ENCODE measurements at places on chromosomes 16 and 17.

DNA sequence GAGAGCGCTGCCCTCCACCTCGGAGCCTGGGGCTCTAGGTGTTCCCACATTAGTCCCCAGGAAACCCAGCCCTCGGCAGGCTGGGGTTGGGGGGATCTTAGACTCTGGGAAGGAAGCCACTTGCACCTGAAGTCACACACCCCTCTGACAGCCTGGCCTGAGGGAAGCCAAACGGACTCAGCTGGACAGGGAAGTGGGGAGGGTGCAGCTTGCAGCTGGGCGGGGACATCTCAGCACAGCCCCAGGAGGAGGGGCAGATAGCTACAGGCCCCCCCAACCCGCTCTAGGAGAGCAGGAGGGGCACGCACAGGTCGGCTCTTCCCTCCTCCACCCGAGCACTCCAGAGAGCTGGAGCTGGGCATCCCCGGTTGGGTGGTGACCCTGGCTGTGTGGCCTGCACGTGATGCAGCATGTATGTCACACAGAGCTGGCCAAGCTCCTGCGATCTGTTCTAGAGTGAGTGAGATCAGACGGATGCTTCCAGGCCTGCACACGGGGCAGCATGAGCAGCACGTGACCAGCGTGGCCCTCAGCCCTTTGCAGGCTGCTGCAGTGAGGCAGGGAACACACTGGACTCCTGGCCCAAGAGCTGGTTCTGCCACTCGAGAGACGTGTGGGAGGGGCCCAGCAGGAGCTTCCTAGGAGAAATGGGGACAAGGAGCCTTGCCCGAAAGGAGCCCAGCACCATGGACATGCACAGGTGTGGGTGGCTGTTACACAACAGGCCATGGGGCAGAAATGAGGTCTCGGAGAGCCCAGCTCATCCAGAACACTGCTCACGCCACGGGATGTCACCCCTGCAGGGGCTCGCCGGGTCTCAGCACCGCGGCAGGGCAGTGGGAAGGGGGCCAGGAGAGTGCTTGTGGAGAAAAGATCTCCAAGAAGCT lies 15.4 kb downstream of the KIFC3 start:
- DNase-seq: no peak

GRCh38 chr17:79341222-79341780 lies 266.7 kb downstream of the ENGASE start:
- DNase-seq: no peak

GRCh38 chr17:38636054-38636453 lies 30.3 kb upstream of the SRCIN1 start:
- DNase-seq: no peak

DNA sequence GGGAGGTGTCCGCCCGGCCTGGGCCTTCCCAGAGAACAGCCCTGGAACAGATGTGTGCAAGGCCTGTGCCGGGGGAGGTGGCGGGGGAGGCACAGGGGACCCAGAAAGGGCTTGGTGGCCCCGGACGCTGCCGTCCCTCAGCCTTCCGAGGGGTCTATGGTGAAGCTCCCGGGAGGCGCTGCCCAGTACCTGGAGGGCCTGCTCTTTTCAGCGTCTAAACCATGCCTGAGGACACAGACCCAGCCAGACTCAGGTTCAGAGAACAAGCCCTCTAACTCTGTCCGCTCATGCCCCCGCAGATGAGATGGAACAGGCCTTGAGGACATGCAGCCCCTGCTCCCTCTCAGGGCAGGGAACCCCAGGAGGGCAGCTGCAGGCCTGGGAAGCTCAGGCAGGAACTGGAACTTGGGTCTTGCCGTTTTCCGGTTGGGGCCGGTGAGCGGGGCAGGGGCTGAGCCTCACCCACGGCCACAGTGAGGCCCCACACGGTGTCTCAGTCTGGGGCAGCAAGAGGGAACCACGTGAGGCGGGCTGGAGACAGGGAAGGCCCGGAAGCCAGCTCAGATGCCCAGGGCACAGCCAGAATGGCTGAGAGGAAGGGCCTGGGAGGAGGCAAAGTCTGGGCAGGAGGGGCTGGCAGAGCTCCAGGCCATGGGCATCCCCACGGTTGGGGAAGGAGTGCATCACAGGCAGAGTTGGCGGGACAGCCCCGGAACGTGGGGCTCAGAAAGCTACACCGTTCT lies 12.5 kb downstream of the SLC16A3 start:
- peak; percentile 96 for DNase-seq

DNA sequence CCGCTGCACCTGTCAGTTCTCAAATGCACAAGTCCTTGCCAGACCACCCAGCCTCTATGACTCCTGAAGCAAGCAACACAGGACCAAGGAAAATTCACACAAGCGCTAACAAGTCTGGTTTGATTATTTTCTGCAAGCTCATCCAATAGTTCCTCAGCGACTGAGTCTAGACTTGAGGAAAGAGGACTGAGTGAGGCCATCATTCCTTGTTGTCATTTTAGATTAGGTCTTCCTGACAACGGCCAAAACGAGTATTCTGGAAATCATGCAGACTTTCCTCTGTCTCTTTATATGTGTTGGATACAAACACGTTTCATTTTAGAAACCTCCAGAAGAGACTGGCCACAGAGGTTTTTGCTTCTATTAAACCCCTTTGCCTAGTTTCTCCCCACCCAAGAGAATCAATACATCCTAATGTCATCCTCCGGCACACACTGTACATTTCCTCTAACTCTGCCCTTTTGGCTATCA lies 561 bp downstream of the CCDC47 start:
- peak; percentile 29 for DNase-seq

GRCh38 chr16:24583494-24583893 lies 44.1 kb downstream of the RBBP6 start:
- no peak for DNase-seq

DNA sequence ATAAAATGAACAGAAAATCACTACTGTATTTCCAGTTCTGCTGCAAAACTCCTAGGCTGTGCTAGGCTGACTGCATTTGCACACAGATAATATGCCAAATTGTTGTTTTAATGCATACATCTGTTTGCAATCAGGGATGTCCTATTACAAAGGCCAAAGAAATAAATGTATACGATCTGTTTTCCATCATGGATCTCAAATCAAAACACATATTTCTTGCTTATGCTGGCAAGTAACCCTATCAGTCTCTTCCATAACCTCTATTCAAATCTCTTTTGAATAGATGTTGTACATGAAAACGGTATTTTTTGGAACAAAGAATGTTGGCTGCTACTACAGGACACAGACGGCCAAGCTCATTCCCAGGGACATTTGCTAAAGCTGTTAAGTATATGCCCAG lies 56.6 kb downstream of the DUSP14 start:
- no peak for DNase-seq

DNA sequence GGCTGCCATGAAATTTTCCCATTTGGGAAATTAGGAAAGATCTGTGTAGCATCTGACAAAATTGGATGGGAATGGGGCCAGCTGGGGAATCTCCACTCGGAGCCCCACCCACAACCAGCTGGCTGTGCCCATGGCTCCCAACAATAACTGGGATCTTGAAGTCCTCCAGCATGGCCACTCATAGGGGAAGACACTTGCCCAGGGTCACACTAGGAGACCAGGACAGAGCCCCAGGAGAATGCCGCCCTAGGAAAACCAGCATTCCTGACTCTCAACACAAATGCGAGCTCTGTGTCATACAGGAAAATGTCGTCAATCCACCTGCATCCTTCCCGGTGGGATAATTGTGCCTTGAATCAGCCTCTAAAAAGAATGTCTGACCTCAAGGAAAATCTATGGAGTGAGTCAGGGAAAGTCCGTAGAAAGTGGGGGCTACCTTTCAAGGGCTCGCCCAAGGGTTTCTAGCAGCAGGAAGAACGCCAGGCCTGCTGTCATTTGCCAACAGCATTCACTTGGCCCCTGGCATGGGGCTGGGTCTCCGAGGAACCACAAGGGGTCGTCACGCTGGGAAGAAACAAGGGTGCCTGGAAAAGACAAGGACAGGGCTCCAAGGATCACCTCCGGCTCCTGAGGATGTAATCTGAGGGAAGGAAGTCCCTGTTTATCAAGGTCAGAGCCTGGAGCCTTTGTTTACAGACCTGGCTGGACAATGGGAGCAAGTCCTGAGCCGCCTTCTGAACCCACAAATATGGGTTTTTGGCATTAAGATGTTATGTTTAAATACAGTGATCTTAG lies 15.9 kb downstream of the CDH5 start:
- no peak for DNase-seq

GRCh38 chr17:51598824-51599223 lies 338.5 kb downstream of the UTP18 start:
- no peak for DNase-seq

DNA sequence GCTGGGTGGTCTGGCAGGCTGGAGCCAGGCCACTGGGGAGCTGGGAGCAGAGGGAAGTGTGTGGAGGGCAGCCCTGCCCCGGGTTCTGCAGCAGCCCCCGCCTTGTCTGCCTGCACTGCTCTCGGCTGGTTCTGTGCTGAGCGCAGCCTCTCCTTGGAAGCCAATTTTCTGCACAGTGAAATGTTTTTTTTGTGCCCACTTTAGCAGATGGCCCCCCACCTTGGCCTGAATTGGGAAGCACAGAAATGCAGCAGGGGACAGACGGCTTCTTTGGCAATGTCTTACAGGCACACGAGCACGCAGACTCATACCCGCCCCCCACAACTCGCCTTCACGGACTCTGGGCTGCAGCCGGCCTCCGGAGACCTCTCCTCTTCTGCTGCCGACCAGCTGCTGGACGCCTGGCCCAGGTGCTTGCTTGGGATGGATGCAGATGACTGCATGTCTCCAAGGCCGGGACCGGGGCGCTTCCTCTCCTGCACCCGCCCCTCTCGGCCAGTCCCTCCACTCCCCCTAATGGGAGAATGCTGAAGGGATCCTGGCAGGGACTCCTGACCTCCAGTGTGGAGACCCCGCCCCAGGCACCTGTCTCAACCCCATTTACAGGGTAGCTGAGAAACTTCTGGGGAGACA lies 14.8 kb downstream of the NPTX1 start:
- DNase-seq: no peak

GRCh38 chr17:50769884-50770283 lies 2.6 kb upstream of the ANKRD40CL start:
- no peak for DNase-seq

DNA sequence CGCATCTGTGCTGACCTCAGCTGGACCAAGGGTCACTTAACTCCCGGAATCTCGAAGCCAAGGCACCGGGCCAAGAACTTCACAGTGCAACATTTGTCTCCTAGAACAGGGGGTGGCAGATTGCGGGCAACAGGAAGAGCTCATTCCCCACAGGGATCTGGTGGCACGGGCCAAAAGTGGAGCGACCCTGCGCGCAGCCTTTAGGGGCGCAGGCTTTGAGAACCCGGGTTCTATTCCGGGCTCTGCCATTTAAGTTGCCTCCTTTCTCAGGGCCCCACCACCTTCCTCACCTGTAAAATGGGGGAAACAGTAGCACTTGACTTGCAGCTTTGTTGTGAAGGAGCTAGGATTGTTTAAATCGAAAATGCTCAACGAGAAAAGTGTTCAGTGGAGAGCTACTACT lies 651 bp downstream of the SHMT1 start:
- no peak for DNase-seq

DNA sequence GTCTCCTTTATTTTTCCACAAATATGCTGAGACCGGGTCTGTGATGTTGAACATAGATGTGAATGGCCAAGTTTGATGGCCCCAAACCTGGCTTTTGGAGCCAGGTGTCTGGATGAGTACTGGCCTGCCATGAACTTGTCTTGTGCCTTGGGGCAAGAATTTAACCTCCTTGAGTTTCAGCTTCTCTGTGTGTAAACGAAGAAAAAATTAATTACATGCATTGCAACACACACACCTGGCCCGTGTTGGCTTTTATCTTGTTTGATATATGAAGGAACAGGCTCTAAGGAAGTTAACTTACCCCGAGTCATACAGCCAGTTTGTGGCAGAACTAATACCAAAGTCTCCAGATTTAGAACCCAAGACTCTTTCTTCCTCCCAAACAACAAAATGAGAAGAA lies 13.1 kb downstream of the FBXO39 start:
- no peak for DNase-seq

DNA sequence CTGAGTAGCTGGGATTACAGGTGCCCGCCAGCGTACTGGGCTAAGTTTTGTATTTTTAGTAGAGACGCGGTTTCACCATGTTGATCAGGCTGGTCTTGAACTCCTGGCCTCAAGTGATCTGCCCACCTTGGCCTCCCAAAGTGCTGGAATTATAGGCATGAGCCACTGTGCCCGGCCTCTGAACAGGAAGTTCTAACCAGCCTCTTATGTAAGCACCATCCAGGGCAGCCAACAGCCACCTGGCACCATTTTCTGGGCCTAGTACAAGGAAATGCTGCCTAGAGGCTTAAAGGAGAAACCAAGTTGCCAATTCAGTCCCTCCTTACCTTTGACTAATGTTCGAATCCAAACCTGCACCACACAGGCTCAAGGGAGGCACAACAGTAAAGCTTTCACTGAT lies 8.5 kb upstream of the SLC39A11 start:
- no peak for DNase-seq

DNA sequence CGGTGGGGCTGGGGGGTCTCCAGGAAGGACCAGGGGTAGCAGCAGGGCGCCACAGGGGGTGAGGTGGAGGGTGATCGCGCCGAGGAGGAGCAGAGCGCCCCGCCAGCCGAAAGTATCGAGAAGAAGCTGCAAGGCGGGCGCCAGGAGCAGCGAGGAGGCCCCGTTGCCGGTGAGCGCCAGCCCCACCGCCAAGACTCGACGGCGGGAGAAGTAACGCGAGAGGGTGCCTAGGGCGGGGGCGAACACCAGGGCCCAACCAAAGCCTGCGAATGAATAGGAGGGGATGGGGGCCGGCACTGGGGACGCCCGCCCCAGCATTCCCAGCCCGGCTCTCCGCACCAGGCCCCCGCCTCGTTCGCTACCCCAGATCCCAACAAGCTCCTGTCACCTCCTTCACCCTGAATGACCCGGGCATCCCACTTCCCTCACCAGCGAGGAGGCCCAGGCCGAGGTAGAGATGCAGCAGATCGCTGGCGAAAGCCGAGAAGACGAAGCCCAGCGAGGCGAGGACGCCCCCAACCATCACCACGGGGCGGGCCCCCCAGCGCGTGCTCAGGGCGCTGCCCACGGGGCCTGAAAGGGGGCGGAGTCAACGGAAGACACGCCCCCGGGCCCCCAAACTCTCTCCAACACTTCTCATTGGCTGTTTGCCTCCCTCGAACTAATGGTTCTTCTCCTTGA lies 1.3 kb downstream of the SLC16A11 start:
- no peak for DNase-seq

DNA sequence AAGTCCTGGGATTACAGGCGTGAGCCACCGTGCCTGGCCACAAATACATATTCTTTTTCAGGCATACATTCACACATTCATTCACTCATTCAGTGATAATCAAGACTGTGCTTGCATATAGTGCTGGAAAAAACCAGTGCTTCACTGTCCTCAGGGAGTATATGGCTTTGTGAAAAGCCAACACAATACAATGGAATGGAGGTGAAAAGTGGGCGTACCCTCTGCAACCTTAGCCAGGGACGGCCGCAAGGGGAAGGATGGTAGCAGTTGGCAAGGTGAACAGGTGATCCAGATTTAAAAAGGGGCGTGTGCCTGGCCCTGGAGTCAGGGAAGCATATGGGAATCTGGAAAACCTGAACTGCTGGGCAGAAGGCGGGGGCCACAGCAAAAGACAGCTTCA lies 18.1 kb upstream of the GAN start:
- no peak for DNase-seq

Measured in suppressor macrophage treated with lipopolysaccharide for 1 hour (primary cell).